SK-N-SH (cell line): ENCODE measurements at places on chromosomes 6 and 20.
A peak's percentile ranks its signal among the peaks of the same experiment; 100 is the strongest.

- DNase-seq = no peak
These were observed 111.9 kb downstream of the JARID2 start for GRCh38 chr6:15357782-15358181.

DNA sequence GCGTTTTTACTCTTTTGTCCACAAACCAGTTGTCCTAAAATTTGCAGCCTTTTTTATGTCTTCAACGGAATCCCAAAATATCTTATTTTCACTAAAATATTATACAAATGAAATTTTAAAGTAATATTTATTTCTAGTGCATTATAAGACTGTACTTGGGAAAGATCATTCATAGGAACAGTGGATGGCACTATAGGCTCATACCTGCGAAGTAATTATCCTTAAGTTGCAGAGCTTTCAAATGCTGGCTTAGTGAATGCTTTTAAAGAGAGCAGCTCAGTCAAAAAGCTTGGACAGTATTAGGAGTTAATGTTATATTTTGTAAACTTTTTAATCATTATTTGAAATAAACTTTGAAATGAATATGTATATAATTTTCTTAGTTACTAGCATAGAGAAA lies 254.9 kb downstream of the CDKAL1 start:
- DNase-seq = no peak

DNA sequence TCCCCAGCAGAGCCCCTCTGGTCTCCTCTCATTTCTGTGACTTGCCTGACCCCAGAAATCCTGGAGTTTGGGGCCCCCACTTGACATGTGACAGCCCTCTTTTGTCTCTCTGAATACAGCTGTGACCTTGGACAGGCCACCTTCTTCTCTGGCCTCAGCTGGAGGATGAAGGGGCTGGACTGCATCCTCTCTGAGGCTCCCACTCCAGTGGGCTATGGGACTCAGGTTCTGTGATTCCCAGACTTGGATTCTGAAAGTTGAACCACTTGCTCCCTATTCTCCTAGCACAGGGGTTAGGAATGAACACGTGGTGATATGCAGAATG lies 9.1 kb downstream of the BPIFB3 start:
- DNase-seq = no peak

- no peak for DNase-seq
These were observed 24.0 kb upstream of the THBS2 start for GRCh38 chr6:169277619-169278018.

DNA sequence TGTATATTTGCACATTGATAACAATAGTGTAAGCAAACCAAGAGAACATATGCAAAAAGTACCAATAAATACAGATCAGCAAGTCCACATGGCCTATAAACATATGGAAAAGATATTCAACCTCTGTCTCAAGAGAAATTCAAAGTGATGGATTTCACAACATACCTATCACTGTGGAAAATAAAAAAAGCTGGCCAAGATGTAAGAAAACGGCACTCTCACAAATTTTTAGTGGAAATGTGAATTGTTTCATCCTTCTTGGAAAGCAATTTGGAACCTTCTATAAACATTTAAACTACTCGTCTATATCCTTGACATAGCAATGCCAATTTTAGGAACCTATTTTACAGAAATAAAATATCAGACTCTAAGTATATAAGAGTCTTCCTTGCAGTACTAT lies 559.8 kb downstream of the QKI start:
- no peak for DNase-seq

GRCh38 chr20:62922451-62922921 lies 3.8 kb downstream of the DIDO1 start:
- no peak for DNase-seq

- no peak for DNase-seq
These were observed 211.8 kb downstream of the CDKAL1 start for GRCh38 chr6:20746024-20746423.

GRCh38 chr20:63325021-63325471 lies 32.1 kb downstream of the COL20A1 start:
- no peak for DNase-seq

- peak; percentile 98 for DNase-seq
These were observed at the start of gene RNASET2 for GRCh38 chr6:166956444-166957086. Gene RNASET2, minus strand, starts transcription at chr6:166956550. Its CDS starts 368 bp downstream, at chr6:166956182.

DNA sequence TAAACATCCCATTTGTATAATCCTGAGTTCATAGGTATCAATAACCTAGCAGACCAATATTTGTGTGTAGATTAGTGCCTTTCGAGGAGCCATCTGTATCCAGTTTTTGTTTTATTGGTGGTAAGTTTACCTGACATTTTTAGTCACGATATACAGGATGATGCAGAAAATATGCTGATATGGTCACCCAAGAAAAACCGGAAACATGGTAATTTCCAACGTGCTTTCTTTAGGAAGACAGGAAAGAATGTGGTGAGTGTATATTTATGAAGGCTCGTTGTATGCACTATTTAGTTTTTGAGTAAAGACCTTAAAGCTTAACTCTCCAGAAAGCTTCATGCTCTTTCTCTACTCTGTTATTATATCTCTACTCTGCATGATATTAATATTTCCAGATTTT lies 180.2 kb upstream of the PHACTR1 start:
- no peak for DNase-seq

GRCh38 chr6:3208775-3209113 lies 18.7 kb downstream of the TUBB2B start:
- no peak for DNase-seq

DNA sequence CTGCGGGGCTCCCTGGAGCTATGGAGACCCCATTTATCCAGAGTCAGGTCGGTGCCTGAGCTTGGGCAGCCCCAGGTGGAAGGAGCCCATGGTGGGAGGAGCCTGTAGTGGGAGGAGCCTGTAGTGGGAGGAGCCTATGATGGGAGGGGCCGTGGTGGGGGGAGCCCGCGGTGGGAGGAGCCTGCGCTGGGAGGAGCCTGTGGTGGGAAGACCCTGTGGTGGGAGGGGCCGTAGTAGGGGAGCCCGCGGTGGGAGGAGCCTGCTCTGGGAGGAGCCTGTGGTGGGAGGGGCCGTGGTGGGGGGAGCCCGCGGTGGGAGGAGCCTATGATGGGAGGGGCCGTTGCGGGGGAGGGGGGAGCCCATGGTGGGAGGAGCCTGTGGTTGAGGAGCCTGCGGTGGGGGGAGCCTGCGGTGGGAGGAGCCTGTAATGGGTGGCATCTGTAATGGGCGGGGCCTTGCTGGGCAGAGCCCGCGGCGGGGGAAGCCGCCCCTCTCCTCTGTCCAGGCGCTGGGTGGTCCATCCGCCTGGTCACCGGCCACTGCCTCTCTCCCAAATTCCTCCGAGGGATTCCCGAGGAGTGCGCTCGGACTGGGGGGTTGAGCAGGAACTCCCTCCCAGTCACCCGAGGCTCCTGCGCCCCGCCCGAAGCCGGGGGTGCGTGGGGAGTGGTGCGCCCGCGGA lies 567 bp upstream of the FNDC11 start:
- peak; percentile 98 for DNase-seq

- no peak for DNase-seq
These were observed 41.6 kb upstream of the PMEPA1 start for GRCh38 chr20:57751411-57751810.

DNA sequence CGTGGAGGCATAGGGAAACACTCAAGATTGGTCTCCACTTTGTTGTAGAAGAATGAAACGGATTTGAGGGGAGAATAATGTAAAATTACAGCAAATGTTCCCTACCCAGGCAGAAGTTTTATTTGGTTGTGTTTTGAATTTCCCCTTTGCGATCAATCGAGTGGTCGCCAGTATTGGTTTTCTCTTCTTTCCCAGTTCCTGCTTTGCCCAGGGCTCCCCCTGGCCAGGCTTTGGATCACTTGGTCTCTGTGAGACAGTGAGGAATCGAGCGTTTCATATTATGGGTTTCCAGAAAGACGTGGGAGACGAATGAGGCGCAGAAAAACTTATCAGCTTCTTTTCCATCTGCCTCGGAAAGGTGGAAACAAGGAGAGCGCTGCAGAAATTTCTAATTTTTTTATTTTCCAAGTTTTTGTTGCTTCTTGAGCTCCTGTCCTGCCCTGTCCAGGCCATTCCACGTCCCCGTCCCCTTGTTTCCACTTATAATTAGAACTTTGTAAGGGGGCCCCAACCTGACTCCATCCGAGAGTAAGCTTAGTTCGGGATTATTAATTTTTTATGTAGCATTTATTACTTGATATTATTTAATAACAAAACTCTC lies 7.5 kb upstream of the TBX18 start:
- no peak for DNase-seq

- no peak for DNase-seq
These were observed 152.2 kb downstream of the BACH2 start for GRCh38 chr6:90144396-90144795.

DNA sequence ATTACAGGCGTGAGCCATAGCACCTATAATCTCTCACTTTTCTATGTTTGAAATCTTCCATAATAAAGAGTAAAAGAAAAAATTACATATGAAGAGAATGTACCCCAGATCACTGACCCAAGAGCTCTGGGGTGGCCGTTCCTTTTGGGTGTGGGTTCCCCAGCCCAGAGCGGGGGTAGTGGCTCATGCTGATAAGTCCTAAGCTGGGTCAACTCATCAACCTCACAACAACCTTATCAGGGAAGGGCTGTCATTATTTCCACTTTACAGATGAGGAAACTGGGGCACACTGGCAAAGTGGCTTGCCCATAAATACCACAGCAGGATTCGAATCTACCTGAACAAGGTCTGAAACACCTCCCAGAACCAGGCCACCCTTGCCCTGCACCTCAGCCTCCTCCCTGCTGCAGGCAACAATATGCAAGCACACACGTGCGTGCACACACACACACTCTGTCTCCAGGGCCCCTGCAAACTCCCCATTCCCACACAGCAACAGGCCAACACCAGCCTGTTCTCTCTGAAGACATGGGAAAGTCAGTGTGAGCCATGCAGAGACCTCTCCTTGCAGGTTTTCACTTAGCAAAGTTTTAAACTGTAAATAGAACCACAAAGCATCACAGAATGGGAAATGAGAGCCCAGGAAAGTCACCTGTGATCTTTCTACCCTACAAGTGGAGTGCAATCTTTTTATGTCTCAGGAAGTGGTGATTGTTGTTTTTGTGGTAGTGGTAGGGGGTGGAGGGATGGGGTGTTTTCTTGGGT lies 27.7 kb downstream of the BFSP1 start:
- no peak for DNase-seq
